Cortex of kidney (tissue), 1 donor: ENCODE measurements at places on chromosomes 2 and 18.

DNA sequence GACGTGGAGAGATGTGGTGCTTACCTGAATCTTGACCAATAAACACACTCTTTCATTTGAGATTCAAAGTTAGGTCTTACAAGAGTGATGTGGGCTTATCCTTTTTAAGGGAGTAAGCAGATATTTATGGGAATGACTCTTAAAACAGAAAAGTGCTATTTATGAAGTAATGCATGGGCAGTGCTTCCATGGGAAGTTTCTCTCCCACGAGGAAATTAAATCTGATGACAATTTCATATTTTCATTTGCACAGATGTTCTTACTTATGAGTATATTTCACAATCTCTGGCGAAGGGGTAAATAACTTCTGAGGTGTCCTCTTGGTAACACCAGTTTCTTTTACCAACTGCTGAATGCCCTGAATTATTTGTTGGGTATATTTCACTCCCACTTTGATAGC lies 21.0 kb downstream of the PNPT1 start:
- no peak for DNase-seq

DNA sequence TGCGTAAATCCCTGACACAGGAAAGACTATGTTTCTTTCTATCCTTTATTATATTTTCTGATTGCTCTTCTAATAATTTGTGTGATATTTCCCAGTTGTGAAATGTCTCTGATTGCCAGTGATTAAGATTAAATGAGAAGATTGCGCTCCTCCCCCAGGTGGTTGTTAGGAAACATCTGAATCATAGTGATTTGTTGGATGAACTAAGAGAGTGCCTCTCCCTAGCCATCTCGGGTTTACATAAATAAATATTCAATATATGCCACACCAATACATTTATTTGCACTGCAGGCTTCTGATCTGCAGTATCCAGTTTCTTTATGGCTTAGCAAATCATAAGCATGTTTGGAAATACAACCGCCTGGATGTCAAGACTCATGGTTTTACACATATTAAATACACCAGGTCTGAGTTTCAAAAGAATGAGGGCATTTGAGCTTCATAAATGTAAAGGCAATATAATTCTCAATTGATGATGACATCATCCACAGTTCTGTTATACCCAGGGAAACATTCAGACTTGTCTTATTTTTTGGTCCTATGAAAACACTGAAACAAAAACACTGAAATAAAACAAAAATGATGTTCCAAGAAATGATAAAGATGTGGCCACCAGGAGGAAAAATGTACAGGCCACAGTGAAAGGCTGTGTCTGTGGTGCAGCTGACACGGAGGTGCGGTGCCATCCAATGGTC lies 826.7 kb upstream of the ACVR2A start:
- no peak for DNase-seq

DNA sequence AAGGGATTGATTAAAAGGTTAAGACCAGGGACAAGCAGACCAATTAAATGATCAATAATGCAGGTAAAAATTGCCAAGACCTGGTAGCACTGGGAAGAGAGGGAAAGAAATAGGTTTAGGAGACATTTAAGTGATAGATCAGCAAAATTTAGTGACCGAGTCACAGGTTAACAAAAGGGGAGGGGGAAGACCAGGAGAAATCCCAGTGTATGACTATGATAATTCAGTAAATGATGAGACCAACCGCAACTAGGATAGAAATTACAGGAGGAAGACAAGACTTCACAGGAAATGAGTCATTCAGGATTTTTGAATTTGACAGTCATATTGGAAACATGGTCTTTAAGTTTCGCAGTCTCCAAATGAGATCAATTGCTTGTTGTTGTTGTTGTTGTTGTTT lies 62.9 kb downstream of the COBLL1 start:
- no peak for DNase-seq

DNA sequence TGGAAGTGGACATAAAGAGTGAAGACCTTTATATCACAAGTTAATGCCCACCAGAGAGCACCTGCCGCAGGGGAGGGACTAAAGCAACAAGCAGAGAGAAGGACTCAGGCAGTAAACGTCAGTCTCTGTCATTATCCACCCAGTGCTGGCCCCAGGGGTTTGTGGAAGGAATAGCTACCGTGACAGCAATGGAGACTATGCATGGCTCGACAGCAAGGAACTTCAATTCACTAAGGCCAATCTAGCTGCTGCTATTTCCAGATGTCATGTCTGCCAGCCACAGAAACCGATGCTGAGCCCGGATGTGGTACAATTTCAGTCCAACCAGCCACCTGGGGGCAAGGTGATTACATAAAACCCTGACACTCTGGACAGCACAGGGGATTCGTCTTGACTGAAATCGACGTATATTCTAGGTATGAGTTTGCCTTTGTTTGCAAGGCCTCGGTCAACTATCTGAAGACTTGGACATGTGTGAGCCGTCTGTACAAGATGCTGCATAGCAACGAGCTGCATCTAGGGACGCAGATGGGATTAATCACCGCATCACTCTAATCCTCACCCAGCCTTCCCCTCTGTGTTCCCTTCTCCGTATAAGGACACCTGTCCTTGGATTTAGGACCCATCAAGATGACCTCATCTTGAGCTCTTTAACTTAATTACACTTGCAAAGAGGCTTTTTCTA lies 154.1 kb upstream of the SH3BP4 start:
- no peak for DNase-seq

DNA sequence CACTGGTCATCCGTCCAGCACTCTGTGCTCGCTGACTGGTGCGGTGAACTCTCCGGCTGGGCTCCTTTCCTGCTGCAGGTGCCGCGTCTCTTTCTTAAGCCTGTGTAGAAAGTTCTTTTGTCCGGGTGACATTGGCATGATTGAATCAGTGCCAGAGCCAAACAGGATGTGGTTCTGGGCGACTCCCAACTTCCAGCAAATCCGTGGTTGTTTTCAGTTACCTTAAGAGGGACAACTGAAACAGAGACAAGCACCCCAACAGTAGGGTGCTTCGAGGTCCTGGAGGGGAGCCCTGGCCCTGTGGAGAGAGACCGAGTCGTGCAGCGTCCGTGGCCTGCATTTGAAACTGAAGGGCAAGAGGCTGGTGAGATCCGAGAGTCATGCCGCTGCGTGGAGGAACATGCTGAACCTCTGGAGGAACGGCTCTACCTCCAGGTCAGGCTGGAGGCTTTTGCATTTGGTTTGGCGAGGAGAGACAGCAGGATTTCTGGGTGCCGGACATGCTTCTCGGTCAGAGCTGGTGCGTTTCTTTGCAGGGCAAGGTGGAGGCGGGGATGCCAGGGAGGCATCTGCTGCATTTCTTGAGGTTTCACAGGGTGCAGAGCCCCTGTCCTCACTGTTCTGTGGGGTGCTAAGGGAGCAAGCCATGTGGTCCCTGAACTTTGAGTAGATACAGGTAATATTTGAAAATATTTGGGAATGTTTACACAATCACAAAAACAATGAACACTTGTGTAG lies 26.8 kb downstream of the SH3BP4 start:
- no peak for DNase-seq

DNA sequence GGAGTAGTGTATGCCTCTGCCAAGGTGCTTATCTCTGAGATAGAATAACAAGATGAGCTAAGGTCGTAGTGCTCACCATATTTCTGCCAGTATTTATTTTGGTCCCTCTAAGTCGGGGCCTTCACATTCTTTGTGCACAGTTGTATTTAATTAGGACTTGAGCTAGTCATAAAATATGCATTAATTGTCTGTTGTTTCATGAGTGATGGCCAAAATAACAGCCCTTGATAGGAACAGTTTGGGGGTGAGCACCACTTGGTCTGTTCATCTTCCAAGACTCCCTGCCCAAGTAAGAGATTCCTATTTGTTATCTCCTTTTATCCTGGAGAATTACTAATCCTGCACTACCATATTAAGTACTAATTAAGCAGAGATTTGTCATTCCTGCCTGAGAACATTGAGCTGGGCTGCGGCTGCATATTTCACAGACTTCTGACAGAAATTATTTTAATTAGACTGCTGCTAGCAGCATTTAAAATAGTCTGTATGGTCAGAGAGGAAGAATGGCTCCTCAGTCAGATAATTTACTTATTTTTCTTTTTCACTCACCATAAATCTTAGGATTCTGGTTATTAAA lies 435.1 kb downstream of the MTX2 start:
- no peak for DNase-seq

GRCh38 chr18:3851159-3851558 lies 401.2 kb downstream of the TGIF1 start:
- no peak for DNase-seq

DNA sequence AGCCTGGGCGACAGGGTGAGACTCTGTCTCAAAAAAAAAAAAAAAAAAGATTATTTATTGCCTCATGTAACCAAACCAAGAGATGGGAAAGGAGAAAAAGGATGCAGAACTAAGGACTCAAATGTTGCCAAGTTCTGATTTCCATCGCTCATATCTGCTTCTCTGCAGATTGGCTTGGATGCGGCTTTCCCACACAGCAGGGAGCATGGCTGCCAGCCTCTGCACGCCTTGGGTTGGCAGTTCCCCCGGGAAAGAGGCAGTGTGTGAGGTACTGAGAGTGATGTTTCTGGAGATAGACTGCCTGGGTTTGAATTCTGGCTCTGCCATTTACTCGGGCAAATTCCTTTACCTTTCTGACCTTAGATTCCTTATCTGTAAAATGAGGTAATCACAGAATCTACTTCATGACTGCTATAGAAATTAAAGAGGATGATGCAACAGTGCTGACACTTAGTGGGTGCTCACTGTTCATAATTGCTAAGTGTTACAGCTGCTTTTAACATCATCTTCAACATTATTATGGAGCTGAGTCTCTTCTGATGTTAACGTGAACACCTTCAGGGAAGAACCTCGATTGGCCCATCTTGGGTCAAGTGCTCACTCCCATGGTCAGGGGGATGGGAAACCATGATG lies 68.8 kb downstream of the ACAA2 start:
- no peak for DNase-seq

DNA sequence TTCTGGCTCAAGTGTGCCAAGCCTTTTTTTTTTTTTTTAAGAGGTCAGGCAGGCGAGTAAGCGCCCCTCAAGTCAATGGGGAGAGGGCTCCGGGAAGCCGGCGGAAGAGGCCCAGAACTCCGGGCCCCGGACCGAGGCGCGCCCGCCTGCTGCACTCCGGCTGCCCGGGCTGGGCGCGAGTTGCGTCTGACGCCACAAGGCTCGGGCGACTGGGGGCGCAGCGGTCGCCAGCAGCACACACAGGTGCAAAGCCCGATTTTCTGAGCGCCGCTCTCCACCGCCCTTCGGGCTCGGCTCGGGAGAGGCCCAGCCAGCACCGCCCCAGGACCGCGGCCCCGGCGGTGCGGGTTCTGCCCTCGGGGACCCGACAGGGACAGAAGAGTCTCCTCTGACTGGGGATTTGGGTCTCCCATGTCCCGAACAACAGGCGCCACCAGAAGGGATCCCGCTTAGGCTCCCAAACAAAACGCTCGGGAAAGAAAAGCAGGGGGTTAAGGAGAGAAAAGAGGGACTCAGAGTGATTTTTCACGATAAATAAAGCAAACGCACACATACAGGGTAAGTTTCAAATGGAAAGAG lies 787 bp downstream of the ERBB4 start:
- no peak for DNase-seq
